NCI-H510A treated with DMSO at 0.1 percent for 48 hours (cell line): ENCODE measurements at places on chromosomes 11 and 22.

GRCh38 chr11:113934761-113935160, 30.2 kb downstream of the HTR3B start:
- no peak for DNase-seq

GRCh38 chr11:102241026-102241425, 76.3 kb upstream of the BIRC3 start:
- peak; percentile 17 for DNase-seq

DNA sequence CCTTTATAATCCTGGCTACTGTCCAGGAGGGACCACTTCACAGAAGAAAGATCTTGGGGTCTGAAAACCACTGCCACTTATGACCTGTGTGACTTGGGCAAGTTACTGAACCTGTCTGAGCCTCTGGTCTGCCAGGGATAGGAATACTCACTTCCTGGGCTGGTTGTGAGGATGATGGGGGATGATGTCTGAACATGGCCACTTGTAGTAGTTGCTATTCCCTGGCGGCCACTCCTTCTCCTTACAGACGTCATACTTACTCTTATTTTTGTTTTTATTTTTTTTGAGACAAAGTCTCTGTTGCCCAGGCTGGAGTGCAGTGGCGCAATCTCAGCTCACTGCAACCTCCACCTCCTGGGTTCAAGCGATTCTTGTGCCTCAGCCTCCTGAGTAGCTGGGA, 26.1 kb downstream of the CD82 start:
- DNase-seq, result no peak

DNA sequence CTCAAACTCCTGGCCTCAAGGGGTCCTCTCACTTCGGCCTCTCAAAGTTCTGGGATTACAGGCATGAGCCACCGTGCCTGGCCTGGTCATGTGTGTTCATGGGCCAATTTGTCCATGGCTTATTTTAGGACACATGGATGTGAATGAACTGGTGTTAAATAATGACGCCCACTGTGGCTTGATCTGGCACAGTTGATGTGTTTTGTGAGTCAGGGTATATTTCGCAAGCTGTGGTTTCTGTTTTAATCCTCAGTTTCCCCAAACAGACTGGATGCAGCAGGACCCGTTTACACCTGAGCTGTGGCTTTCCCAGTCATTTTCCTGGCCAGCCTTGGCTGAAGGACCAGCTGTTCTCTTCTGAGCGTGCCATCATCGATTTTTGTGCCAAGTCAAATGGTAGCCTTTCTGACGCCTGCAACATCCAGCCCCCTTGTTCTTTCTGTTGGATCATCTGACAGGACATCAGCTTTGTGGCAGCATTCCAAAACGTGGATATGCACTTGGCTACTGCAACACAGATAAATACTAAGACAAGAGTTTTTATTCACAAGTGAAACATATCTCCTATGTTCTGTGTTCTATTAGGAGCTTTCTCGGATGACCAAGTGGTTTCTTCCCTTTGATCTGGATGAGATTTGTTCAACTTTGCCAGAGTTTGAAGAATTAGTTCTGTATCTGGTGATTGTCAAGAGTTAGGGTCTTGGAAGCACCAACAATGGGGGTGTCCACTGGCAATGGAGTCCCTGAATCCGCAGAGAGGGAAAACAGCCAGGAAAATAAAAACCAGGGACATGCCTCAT, 40.0 kb upstream of the SEPTIN5 start:
- no peak for DNase-seq

DNA sequence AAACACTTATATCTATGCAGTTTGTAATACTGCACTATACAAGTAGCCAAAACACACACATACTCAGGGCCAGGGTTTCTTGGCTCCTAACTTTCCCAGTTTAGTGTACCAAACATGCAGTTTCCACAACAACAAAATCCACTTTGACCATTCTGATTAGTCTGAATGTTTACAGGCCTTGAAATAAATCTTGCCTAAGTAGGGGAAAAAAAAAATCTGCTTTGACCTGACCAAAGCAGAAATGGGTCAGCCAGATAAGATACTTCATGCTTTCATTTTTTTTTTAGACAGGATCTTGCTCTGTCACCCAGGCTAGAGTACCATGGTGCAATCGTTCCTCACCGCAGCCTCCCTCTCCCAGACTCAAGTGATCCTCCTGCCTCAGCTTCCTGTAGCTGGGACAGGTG, 10.1 kb downstream of the PRR14L start:
- no peak for DNase-seq

DNA sequence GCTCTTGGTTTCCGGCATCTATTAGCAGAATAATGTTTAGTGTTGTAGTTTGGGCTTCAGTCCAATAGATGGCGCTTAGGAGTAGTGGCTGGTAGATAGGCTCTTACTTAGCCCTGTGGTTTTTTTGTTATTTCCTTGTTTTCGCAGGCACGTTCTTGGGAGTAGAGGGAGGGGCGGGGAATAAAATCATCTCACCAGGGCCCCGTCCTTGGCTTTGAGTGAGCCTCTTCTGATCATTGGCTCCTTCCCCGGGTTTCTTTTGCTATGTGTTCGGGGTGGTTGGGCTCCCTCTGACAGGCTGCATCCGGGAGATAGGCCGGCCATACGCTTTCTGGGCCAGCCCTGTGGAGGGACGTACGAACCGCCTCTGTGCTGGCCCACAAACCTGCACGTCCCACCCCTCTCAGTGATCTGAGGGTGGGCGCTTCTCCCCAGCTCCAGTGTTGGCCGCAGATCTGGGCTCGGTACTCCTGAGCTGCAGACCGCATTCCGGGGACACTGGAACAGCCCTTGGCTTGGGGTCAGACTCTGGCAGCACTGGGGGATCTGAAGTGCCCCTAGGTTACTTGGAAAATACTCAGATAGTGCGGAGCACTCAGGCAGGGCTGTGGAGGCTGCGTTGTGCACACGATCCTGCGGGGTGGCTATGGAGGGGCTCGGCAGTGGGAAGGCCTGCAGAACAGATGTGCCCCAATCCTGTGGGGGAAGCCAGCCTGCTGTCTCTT, 217.0 kb downstream of the DYNC2H1 start:
- peak; percentile 43 for DNase-seq

- no peak for DNase-seq
Observed at GRCh38 chr22:32661737-32662586, 139.5 kb upstream of the TIMP3 start.
